ENCODE measurements at places on chromosomes 7 and 10.

DNA sequence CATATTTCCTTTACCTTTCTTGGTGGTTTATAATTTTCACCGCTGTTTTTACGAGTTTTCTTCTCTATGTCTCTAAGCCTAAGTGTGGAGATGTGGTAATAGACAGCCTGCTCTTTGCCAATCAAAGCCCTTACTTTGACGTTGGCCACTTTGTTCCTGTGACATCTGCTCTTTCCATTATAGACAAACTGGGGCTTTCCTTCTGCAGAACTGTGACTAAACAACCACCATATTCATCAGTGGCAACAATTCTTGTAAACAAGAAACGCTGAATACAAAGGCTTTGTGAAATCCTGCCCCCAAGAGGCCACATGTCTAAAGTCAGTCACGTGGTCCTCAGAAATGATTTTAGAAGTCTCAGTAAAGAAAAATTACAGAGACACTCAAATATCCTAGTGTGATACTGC lies 59.6 kb upstream of the CAPZA2 start:
- no peak overlapping the region for H3K27ac ChIP-seq
- DNase-seq, result no peak
- no peak overlapping the region for H3K4me3 ChIP-seq
- peaks cover 4% of the 10 kb centered on the region for H3K36me3 ChIP-seq

DNA sequence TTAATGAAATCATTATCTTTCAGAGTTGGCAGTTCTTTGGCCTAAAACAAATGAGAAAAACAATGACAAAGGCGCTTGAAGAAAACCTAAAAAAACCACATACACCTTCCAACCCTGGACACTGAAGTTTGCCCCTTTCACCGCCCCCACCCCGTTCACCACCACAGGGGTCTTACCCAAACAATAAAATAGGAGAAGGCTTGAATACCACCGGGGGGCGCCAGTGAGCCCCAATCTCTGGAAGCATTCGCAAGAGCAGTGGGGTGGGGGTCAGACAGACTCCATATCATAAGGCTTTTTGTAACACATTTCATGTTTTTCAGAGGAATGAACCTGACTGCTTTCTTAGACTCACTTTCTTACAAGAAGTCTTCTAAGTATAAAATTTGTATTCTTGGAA lies 163.6 kb downstream of the PIP4K2A start:
- H3K27ac ChIP-seq, result no peak overlapping the region
- no peak overlapping the region for H3K4me3 ChIP-seq
- no peaks in the 10 kb centered on the region for H3K27me3 ChIP-seq
- peaks cover 9% of the 10 kb centered on the region for H3K36me3 ChIP-seq
- peaks cover 12% of the 10 kb centered on the region for H3K4me1 ChIP-seq

DNA sequence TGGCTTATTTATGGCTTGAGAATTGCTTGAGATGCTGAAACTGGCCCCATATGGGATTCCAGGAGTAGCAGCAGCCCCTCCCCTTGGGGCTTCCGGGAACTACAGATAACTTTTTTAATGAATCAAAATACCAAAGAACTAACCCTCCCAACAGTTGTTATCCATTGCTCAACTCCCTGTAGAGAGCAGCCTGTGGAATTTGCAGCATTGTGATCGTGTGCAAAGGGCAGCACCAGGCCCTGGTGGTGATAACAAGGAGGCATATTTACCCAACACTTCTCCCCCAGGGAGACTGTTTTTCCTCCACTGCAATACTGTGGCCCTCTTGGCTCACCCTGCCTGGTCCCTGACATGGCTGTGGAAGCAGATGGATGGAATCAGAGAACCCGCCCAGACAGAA lies 196.2 kb downstream of the PLXNA4 start:
- H3K36me3 ChIP-seq, result no peaks in the 10 kb centered on the region
- peak overlapping the region; percentile 86 for H3K27ac ChIP-seq
- no peak overlapping the region for H3K4me3 ChIP-seq
- no peaks in the 10 kb centered on the region for H3K27me3 ChIP-seq
- no peak for DNase-seq
- H3K4me1 ChIP-seq, result peaks cover 58% of the 10 kb centered on the region

DNA sequence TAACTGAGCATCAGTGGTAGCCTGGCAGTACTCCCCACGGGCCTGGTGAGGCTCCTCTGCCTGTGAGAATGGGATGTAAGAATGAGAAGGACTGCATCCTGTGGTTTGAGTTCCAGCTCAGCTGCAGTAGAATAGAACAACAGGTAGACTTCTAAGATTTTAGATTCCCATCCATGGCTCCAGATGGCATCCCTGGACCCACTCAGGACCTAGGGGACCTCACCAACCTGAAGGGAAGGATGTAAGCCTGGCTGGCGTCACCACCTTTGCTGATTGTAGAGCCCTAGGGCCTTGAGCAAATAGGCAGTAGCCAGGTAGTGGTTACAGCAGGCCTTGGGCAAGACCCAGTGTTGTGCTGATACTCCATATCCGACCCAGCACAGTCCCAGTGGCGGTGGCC lies 9.6 kb upstream of the AOC1 start:
- H3K36me3 ChIP-seq, result no peaks in the 10 kb centered on the region
- no peaks in the 10 kb centered on the region for H3K27me3 ChIP-seq
- no peak overlapping the region for H3K27ac ChIP-seq
- H3K4me1 ChIP-seq, result peaks cover 11% of the 10 kb centered on the region

DNA sequence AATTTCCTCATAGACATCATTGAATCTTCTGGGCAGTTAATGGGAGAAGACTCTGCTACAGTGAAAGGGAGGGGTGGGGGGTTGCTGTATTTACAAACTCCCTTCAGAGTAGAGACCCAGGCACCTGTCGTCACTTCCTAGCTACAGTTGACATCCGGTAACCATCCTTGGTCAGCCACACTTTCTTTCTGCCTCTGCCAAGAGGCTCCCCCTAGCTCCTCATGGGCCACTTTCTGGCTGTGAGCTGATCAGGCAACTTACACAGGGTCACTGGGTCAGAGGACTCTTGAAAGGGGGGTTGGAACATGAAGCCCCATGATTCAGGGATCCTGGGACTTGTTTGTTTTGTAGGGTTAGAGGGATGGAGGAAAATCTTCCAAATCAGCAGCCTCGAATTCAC lies 1.2 kb downstream of the TECPR1 start:
- H3K27ac ChIP-seq, result peak overlapping the region; percentile 93
- no peaks in the 10 kb centered on the region for H3K36me3 ChIP-seq
- no peaks in the 10 kb centered on the region for H3K27me3 ChIP-seq
- DNase-seq, result no peak
- H3K4me3 ChIP-seq, result peak overlapping the region; percentile 96

- H3K36me3 ChIP-seq, result no peaks in the 10 kb centered on the region
- peaks cover 28% of the 10 kb centered on the region for H3K27me3 ChIP-seq
- H3K4me1 ChIP-seq, result peaks cover 3% of the 10 kb centered on the region
- peak; percentile 3 for DNase-seq
Measured at GRCh38 chr10:131810805-131811629, 89.8 kb upstream of the PPP2R2D start.

GRCh38 chr7:17362439-17363105 lies 64.1 kb downstream of the AHR start:
- no peaks in the 10 kb centered on the region for H3K27me3 ChIP-seq
- no peaks in the 10 kb centered on the region for H3K4me1 ChIP-seq
- DNase-seq, result no peak
- H3K36me3 ChIP-seq, result no peaks in the 10 kb centered on the region

GRCh38 chr7:92253251-92253650 lies 7.5 kb downstream of the ANKIB1 start:
- no peak for DNase-seq
- H3K36me3 ChIP-seq, result peaks cover 11% of the 10 kb centered on the region
- peaks cover under 1% of the 10 kb centered on the region for H3K4me1 ChIP-seq
- H3K4me3 ChIP-seq, result no peak overlapping the region
- no peaks in the 10 kb centered on the region for H3K27me3 ChIP-seq

- no peaks in the 10 kb centered on the region for H3K4me1 ChIP-seq
- no peak for DNase-seq
- no peak overlapping the region for H3K27ac ChIP-seq
- H3K27me3 ChIP-seq, result peaks cover 17% of the 10 kb centered on the region
- no peak overlapping the region for H3K4me3 ChIP-seq
Measured at GRCh38 chr10:126301701-126302475, 86.4 kb downstream of the ADAM12 start.

Data from progenitor cell of endocrine pancreas (in vitro differentiated cells).